ENCODE measurements at places on chromosomes 1 and 21.

DNA sequence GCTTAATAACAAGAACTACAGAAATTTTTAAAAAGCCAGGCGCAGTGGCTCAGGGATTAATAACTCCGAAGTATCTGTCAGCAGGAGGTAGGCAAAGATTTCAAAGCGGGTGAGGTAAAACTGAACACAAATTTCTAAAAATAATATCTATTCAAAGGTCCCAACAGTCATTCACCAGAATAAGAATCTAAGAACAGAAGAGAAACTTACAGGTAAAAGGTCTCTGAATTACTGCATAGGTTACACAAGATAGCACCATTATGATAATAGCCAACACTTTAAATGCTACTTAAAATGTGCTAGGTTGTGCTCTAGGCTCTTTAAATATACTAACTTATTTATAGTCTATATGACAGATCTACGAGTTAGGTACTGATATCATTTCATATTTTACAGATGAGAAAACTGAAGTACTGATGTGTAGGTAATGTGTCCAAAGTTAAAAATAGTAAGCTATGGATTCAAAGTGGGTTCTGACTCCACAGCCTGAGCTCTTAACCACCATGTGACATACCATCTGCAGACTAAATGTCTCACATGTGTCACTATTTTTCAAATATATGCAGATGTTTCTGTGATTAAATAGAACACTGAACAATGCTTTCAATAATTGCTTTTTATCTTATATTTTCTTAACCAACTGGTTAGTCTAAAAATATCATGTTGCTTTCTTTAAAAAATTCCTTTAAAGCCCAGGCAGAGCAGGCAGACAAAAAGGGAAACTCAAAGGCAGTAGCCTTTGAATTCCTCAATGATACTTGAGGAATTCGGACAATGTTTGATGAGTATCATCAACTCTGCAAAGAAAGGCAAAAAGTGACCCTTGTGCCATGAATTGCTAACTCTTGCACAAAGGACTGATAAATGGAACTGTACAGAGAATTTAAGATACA, 80.5 kb upstream of the TTC39A start:
- DNase-seq = no peak

GRCh38 chr1:6795661-6796060, 10.4 kb downstream of the CAMTA1 start:
- peak; percentile 79 for DNase-seq

- DNase-seq = no peak
Observed at GRCh38 chr21:34956416-34957316, 92.4 kb downstream of the RUNX1 start.

DNA sequence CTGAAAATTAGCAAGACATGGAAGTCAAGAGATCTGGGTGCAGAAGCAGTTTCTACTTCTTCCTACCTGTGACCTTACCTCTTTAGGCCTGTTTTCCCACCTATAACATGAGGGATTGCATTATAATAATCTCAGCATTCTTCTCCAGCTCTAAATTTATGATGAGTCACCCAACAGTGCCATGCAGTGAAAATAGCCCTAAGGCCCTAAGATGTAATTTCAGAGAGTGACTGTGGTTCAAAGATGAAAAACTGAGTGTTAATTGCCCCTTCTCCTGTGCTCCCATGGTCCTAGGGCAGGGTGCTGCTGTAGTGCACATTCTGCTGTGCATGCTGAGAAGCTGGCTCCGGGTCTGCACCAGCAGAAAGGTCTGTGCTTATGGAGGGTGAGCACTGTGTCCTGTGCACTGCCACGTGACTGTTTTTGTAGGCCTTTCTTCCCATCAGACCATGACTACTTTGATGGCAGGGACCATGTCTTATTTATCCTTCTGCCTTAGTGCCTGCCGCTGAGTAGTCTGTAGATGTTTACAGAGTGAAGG, 29.7 kb downstream of the JUN start:
- no peak for DNase-seq

DNA sequence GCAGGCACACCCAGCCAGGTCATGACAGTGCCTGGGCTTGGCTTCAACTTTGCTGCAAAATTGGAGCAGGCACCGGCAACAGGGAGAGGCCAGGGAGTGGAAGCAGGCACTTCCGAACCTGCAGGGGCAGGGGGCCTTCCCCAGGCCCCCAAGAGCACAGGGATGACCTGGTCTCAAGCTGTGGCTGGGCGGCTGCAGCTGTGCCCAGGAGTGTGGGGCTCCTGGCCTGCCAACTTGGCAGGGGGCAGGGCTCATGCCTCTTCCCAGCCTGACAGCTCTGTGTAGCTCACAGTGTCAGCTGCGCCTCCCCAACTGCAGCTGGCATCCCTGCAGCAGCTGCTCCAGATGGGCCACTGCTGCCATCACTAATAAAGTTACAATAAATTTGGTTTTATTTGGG, 51.5 kb upstream of the SCYL3 start:
- no peak for DNase-seq

GRCh38 chr21:45032977-45033710, 41.2 kb upstream of the ADARB1 start:
- DNase-seq = peak; percentile 59

DNA sequence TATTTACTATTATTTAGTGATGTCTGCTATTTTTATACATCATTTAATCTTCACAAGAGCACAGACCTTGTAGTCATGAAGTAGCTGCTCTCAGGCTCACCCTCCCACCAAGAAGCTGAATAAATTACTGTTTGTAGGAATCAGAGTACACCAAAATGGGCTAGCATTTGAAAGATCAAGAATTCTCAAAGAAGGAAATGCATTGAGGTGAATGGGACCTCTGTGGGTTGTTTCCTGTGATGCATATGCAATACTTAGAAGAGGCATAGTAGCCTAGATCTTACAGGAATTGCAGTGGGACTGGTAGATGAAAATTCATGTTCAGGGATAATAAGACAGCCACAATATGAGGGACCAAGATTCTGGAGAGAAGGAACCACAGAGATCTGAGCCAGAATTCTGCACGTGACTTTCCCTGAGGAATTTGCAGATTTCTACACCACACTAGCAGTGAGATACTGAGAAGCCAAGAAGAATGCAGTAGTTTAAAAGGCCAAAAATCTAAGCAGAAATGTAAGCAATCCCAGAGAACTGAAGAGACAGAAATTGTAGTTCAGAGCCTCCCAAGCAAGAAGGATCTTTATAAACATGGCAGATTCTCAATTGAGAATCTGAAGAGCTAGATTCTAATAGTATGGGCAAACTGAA, 307.0 kb downstream of the ST6GALNAC3 start:
- no peak for DNase-seq

DNA sequence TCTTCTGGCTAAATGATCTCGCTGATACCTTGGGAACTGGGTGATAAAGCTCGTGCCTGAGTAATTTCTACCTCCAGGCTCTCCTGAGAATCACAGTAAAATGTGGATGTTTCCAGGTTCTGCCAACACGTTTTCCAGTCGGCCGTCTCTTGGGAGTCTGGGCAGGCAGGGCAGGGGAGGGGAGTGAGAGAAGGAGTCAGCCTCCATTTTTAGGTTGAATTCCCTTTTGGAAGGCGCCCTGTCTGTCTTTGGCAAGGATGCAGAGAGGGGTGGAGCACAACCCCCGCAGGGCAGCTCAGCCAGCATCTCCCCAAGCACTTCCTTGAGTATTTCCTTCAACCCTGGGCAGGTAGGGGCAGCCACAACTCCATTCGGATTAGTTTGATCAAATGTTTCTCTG, 15.5 kb upstream of the ACTRT2 start:
- no peak for DNase-seq

DNA sequence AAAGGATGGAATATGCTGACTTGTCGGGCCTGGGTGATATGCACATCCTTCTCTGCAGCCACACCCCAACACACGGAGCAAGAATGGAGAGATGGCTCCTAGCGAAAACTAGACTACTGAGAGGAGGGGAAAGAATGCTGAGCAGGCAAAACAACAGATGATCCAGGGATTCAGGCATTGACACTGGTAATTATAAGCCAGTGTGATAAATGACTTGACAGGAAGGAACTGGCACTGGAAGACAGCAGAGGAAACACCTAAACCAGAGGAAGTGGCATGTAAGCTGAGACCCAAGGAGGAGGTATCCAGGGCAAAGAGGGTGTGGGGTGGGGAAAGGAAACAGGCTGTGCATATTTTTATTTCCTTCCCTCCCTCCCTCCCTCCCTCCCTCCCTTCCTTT, 31.7 kb upstream of the KHDRBS1 start:
- DNase-seq = no peak

GRCh38 chr1:114126261-114127095, 27.2 kb downstream of the SYT6 start:
- no peak for DNase-seq

DNA sequence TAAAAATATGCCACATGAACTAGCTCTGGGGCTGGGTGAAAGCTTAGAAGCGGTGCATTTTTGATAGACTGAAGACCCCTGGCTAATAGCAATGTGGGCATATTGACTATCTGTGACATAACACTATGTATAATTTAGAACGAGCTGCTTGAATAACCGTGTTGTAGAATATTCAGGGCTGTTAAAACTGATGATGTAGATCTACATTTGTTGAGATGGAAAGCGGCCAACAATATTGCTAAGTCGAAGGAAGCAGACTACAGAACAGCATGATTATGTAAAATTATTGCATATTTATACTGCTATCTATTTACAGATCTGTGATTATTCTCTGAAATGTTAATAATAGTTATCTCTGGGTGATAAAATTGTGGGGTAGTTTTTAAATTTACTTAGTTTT, 41.1 kb upstream of the BCL10 start:
- no peak for DNase-seq

- DNase-seq = no peak
Observed at GRCh38 chr1:230253150-230253549, 173.0 kb downstream of the PGBD5 start.

DNA sequence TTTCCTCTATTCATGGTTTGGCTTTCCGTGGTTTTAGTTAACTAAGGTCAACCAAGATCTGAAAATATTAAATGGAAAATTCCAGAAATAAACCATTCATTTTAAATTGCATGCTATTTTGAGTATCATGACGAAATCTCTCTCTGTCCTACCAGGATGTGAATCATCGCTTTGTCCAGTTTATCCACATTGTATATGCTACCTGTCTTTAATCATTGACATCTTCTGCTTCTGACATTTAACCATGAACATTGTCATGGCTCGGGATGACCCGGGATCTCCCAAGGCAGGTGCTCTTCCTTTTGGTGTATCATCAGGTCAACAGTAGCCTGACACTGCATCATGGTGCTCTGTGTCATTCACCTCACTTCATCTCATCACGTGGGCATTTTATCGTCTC, 125.5 kb upstream of the HNRNPU start:
- no peak for DNase-seq

- DNase-seq = no peak
Observed at GRCh38 chr1:200038981-200039848, 11.7 kb downstream of the NR5A2 start.

- peak; percentile 99 for DNase-seq
Observed at GRCh38 chr1:23444104-23444533, 19.6 kb upstream of the TCEA3 start.

GRCh38 chr1:85544689-85545215, 35.8 kb upstream of the CCN1 start:
- DNase-seq = peak; percentile 36

Data from cardiac muscle cell (in vitro differentiated cells and primary cell).